Activated CD4-positive, alpha-beta T cell treated with anti-CD3 and anti-CD28 coated beads, Interleukin-2, amount 50 U/mL, for 16 hours (primary cell): ENCODE measurements at places on chromosomes 1 and 21.

GRCh38 chr1:228404107-228404720 is 2.4 kb downstream of the TRIM11 start:
- DNase-seq: peak; percentile 35

DNA sequence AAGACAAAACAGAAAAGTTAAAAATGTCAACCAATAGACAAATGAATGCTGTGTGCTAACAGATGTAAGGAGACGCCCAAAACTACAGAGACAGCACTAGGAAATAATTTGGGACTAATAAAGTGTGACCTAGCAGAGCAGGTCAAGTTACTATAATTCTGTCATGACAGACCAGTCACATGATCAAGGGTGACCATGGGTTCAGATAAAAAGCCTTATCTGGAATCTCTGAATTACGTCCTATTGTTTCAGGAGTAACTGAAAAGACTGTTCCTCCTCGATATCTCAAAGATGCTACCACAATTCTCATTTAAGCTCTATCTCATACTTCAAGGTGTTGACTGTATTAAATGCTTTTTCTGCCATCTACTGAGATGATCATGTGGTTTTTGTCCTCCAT is 31.6 kb downstream of the PARP1 start:
- no peak for DNase-seq

GRCh38 chr21:45455674-45456583 is 51.0 kb downstream of the COL18A1 start:
- no peak for DNase-seq

GRCh38 chr1:64315402-64315801 is 112.0 kb downstream of the UBE2U start:
- no peak for DNase-seq

DNA sequence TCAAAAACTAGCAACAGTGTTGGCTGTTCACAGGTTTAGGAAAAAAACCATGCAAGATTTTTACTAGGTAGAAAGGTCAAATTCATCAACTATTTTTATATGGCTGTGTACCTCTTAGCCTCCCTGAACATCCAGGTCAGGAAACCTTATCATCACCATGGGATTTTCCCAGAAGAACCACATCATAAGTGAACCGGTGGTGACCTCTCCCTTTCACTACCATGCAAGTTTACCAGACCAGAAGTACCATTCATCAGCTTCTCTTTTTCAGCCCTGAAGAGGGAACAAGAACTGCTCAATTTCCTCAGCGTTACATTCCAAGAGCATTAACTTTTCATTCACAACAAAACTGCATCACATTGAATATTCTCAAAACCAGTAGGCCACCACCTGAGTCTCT is 5.9 kb downstream of the SSBP3 start:
- DNase-seq: peak; percentile 25

- DNase-seq: no peak
Observed at GRCh38 chr1:55146781-55147180, 68.4 kb downstream of the USP24 start.

- peak; percentile 75 for DNase-seq
Observed at GRCh38 chr1:226444901-226445300, 37.0 kb upstream of the PARP1 start.

DNA sequence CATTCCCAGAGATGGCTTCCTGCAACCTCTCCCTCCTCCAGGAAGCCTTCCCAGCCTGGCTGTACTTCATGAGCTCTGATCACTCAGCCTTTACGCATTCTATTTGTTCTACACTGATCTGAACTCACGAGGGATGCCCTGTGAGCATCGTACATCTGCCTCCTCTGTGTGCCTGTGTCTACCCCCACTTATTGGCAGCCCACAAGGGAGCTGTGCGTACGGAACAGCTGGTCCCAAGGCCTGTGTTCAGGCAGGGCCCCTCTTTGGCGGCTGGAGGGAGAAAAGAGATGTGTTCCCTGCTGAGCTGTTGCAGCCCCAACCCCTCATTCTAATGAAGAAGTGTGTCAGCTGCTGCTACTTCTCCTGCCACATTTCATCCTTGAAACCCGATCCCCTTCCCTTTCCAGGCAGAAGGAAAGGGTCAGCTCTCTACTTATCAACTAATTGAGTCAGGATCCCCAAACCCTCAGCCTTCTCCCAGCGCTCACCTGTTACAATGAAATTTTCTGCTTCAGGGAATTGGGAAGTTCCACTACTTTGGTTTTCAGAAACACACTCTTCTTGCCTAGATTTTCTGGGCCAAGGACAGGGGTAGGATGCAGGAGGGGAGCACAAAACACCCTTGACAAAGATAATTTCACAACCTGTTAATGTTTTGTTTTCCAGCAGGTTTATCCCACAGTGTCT is 3.2 kb downstream of the INKA2 start:
- no peak for DNase-seq

GRCh38 chr1:205020466-205020865 is 22.5 kb upstream of the CNTN2 start:
- no peak for DNase-seq

DNA sequence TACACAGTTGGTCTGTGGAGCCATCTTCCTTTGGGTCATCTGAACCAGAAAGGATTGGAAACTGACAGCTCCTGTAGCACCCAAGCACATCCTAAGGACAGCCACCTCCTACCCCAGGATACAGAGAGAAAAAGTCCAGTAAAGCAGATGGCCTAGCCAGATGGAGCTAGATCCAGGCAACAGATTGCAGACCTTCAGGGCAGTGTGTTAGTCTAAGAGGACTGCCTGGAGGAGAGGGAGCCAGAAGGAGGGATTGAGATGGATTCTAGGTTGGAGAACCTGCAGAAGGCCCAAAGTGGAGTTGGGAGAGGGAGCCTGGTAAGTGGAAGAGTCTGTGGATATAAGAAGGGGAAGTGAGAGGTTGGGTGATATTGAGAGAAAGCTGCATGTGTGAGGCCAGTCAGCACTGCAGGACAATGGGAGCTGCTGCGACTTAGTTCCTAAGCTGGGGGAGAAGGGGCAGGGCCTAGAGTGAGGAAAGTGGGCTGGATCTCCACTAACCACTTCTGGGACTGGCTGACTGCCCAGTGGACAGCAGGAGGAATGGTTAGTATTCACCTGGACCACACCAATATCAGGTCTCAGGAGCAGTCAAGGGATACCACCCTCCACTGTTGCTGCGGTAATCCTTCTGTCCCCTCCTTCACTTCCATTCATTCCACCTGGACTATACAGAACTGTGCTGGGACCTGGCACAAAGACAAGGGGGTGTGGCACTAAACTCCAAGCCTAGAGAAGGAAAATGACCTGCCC is 13.4 kb downstream of the BCAN start:
- no peak for DNase-seq

DNA sequence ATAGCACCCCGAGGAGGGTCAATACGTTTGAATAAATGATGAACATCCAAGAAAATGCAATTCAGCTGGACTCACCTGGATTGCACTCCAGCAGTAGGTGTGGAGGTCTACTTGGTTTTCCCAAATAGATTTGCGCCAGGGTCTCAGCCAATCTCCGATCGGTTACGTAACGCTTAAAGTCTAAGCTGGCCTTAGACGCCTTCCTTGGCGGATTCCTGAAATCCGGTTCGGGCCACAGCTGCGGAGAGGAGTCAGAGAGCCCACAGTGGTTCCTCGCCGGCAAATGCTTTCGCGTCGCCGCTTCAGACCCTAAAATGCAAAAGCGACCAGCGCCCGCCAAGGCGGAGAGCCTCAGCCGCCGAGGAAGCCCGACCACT is 322 bp downstream of the TFB2M start:
- no peak for DNase-seq

- DNase-seq: no peak
Observed at GRCh38 chr21:46562472-46562871, 42.4 kb downstream of the S100B start.

DNA sequence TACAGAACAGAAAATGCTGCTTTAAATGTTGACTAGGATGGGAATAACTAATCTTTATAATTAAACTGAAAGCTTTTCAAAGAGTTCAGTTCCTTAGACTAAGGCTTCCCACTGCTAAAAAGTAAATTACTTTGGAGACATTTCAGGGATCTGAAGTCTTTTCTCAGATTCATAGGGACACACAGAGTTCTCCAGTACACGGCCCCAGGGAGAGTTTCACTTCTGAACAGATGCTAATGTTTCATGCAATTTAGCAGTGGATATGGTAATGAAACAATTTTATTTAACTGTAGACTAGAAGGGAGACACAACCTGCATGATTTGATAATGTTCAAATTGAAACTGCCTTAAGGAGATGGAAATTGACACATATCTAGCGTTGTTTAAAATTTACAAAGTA is 1282.6 kb downstream of the NCAM2 start:
- DNase-seq: no peak

DNA sequence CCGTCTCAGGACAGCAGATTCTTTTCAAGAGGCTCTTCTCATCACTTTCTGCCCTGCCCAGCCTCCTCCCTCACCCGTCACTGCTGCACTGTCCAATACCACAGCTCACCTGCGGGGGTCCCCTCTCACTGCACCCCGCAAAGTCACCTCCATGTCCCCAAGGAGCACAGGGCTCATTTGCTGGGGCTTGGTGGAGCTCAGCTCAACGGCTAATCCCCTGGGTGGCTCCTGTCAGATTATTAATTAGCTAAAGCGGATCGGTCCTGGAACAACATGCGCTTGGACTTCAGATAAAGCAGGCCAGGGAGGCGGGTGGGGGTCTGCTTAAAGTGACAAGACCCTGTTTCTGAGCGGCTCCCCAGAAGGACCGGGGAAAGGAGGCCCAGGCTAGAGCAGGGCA is 43.1 kb downstream of the CASZ1 start:
- no peak for DNase-seq

- DNase-seq: no peak
Observed at GRCh38 chr1:26450908-26451307, 18.8 kb downstream of the DHDDS start.

DNA sequence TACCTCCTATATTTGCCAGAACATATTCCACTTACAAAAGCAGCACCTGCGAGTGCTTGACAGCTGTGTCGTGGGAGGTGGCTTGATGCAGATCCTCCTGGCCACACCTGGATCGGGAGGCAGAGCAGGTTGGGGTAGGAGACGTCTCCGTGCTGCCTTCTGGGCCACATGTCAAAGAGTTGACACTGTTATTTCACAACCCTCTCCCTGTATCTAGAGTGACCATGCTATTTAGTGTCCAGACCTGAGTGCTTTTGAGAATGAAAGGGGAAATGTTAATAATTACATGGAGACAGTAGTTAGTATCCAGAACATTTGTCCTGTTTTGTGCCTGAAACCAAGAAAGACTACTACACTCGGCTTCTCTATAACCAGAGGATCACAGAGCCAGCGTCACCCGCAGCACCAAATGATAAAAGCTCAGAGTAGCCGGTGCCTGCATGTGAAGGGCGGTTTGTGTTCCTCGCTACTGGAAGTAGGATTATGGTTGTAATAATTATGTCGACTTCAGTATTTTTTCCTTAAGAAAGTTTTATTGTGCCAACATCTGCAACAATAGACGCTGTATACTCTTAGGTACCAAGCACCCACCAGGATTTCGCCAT is 77.1 kb downstream of the GALNT2 start:
- no peak for DNase-seq

DNA sequence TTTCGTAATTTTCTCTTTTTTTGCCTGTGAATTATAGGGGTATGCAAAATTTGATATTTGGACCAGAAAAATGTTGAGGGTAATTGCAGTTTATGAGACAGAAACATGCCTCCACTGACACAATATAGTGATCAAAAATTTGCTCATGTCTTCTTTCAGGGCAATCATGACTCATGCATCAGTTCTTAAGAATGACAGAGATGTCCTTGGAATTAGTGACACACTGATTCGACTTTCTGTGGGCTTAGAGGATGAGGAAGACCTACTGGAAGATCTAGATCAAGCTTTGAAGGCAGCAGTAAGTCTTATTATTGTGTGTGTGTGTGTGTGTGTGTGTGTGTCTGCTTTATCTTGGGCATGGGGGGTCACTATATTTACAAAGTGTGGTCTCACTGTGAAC is 27.5 kb downstream of the CTH start:
- peak; percentile 35 for DNase-seq

- peak; percentile 14 for DNase-seq
Observed at GRCh38 chr1:44405798-44406736, 1.0 kb downstream of the RNF220 start.

- no peak for DNase-seq
Observed at GRCh38 chr1:111201275-111202090, 1.0 kb upstream of the DENND2D start.

GRCh38 chr1:11061652-11062365 is 2.0 kb upstream of the SRM start:
- no peak for DNase-seq

DNA sequence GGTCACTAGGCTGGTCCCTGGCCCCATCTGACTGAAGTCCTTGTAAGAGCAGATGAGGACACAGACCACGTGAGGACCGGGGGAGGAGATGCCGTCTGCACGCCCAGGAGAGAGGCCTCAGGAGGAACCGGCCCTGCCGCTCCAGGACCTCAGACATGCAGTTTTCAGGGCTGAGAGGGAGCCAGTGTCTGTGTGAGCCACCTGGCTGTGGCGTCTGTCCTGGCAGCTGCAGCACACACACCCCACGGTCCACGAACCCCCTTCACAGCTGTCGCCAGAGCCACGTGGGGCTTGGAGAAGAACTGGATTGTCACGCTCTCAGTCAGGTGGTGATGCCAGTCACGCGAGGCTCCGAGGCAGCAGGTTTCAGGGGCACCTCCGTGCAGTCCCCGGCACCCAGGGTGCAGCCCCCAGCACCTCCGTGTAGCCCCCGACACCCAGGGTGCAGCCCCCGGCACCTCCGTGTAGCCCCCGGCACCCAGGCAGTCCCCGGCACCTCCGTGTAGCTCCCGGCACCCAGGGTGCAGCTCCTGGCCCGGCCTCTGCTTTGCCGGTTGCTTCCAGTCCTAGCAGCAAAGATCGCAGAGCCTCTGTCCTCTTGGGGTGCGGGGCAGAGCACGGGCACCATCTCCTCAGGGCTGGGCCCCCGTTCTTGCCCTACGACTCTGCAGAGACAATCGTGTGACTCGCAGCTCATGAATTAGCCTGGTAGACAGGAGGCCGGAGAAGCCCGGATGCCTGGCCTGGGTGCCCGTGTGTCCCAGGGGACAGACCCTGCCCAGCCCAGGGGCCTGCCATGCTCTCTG is 19.0 kb upstream of the SUMO3 start:
- no peak for DNase-seq

DNA sequence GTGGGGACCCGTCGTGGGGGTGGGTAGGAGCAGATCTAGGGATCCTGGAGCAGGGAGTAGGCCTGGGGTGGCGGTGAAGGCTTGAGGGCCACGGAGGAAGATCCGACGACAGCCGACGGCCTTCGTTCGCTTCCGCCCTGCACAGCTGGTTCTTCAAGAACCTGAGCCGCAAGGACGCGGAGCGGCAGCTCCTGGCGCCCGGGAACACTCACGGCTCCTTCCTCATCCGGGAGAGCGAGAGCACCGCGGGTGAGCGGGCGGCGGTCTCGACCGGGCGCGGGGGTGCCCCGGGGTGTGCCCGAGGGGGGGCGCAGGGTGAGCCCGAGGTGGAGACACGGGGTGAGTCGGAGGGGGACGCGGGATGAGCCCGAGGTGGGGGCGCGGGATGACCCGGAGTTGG is 16.5 kb upstream of the HDAC1 start:
- DNase-seq: no peak
